ENCODE measurements at places on chromosomes 1 and 21.

DNA sequence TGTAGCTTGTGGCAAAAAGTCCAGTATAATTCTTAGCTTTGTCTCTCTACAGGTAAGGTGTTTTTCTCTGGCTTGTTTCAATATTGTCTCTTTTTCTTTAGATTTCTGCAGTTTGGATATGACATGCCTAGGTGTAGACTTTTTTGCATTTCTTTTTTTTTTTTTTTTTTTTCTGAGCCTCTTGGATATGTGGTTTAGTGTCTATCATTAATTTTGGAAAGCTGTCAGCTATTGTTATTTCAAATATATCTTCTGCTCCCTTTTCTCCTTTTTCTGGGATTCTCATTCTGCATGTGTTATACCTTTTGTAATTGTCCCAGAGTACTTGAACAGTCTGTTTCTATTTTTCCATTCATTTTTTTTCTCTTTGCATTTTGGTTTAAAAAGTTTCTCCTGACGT lies 243.2 kb downstream of the DSCAM start:
- no peak for DNase-seq

GRCh38 chr1:1137256-1138045 lies 21.6 kb upstream of the C1orf159 start:
- DNase-seq = no peak

GRCh38 chr1:172278478-172278877 lies 142.0 kb upstream of the C1orf105 start:
- DNase-seq = no peak

- no peak for DNase-seq
Measured at GRCh38 chr21:33572350-33572749, 16.1 kb downstream of the DONSON start.

DNA sequence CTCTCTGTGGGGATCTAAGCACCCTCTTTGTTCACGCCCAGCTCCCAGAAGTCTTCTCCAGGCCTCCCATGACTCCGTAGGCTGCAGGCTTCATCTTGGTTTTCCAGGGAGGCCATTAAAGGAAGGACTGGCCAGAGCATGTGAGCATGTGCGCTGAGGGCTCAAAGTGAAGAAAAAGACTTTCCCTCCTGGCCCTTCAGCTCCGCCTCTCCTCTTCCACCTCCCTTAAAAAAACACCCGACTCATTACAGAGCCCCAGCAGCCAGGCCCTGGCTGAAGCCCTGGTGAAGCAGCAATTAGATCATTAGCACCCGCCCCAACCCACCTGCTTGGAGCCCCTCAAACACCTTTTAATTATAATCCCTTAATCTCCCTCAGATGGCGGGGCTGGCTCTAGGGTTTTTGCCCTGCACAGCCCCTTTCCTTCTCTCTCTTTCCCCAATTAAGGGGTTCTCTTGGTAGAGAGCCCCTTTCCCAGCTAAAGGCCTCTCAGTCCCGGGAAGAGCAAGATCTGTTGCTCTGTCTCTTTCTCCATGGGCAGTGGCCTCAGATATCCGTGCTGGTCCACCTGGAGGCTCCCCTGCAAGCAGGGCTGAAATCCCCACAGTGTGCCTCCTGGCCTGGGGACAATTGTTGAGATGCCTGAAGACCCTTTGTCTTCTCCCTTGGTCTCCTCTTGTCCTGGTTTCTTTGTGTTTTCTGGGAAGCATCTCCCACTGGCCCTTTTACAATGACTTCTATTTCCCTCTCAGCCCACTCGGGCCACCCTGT lies 30.5 kb downstream of the RHBG start:
- DNase-seq = no peak

GRCh38 chr1:24551960-24552571 lies 3.8 kb upstream of the NCMAP start:
- DNase-seq = no peak

GRCh38 chr1:204578867-204579664 lies 62.9 kb downstream of the MDM4 start:
- no peak for DNase-seq

- no peak for DNase-seq
Measured at GRCh38 chr1:32894019-32894600, 7.1 kb downstream of the TMEM54 start.

GRCh38 chr21:29958551-29958950 lies 18.8 kb upstream of the GRIK1 start:
- DNase-seq = no peak

- no peak for DNase-seq
Measured at GRCh38 chr1:181777812-181778211, 283.7 kb downstream of the ZNF648 start.

GRCh38 chr1:212127221-212127620 lies 91.7 kb downstream of the DTL start:
- DNase-seq = no peak

DNA sequence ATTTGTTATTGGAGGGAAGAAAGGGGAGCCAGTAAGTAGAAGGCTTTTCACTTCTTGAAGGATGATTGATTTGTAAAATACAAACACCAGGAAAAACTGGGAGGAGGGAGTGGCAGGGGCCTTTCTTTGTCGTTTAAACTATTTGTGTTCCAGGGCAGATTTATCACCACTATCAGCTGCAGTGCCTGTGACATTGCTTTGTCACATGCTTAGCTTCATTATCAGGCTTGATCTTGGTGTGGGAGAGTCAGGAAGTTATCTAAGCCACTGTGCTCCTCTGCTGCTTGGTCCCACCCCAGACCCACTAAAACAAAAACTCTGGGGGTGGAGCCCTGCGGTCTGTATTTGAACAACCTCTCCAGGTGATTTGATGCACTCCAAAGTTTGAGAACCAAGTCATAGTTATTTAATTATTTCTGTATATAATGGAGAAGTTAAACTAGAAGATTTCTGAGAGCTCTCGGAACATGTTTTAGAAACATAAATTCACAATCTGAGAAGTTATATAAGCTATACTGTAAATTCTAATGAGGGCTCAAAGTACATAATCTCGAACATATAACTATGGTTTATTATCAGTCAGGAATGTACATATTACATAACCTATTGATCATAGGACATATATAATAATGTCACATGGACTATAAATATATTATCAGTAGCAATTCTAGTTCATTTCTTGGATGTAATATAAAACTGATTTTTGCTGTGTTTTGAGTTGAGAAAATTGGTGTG lies 87.9 kb downstream of the CDC14A start:
- DNase-seq = no peak

GRCh38 chr1:4726620-4727341 lies 72.4 kb downstream of the AJAP1 start:
- no peak for DNase-seq

GRCh38 chr1:38667626-38668025 lies 191.9 kb downstream of the RRAGC start:
- DNase-seq = peak; percentile 45

DNA sequence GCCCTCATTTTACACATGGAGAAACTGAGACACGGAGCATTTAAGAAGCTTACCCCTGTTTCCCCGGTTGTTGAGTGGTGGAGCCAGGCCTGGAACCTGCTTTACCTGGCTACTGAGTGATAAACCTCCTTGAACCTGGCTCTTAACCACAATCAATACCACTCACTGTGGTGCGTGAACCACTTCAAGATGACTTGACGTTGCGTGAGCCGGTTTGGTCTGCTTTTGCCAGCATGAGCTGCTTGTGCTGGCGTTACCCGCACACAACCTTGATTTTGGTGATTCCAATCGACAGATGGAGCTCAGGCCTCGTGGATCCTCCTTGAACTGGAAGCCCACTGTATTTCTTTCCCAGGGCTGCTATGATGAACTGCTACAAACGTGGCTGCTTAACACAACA lies 6.1 kb upstream of the TINAGL1 start:
- DNase-seq = peak; percentile 3

DNA sequence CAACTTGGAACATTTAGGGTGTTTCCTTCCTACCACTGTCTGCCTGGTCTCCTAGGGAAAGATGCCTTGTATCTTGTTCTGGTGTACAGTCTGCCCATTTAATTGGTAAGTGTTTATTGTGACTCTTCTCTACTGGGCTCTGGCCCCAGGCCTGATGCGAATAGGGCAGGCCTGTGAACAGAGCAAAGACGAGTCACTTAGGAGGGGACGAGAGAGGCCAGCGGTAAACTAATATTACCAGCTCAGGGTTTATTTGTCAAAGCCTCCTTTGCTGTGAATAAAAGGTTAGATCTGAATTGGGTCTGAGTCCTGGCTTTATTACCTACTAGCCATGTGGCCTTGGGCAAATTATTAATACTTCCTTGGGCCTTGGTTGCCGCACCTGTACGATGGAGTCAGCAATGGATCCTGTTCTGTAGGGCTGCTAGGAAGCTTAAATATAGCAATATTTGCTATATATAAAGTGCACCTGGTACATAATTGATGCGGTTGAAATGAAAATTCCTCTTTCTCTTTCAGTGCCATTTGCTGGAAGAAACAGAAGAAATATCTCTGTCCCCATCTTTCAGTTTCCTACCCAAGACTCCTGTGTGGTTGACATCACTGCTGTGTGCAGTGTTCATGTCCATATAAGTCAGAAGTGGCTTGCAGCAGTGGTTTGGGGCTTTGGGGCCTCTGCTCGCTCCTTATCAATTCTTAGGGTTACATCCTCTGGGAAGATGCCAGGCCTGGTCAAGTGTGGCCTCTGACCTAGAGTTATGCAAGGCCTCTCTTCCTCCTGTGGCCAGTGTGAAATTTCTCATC lies 32.4 kb downstream of the MAPKAPK2 start:
- DNase-seq = no peak

- no peak for DNase-seq
Measured at GRCh38 chr1:89363196-89363595, 663 bp upstream of the GBP6 start.

DNA sequence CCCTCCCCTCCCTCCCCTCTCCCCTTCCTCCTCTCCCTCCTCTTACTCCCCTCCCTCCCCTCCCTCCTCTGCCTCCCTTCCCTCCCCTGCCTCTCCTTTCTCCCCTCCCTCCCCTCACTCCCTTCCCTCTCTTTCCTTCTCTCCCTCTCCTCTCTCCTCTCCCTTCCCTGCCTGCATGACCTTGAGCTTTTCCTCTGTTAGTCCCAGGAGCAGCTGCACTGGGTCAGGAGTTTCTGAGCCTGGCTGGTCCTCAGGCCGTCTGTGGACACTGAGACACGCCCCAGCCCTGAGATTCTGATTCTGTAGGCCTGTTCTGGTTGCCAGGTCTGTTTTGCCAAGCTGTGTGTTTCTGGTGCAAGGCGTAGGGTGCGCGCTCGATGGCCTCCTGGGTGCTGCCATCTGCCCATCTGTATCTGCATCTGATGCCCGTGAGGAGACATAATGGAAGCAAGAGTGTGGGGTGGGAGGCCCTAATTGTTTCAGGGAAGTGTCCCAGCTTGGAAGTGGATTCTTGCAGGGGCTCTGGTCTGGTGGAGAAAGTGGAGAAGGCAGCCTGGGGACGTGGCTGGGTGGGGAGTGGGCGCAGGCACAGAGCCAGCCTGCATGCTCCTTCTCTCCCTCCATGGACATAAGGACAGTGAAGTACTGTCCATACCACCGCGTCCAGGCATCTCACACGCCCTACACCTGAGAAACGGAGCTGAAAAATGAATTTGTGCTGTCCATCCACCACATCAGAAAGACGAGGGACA lies 97.2 kb downstream of the WDR4 start:
- DNase-seq = no peak

GRCh38 chr1:198283222-198283621 lies 126.4 kb downstream of the NEK7 start:
- DNase-seq = no peak

- no peak for DNase-seq
Measured at GRCh38 chr1:38098101-38098847, 51.7 kb upstream of the POU3F1 start.

DNA sequence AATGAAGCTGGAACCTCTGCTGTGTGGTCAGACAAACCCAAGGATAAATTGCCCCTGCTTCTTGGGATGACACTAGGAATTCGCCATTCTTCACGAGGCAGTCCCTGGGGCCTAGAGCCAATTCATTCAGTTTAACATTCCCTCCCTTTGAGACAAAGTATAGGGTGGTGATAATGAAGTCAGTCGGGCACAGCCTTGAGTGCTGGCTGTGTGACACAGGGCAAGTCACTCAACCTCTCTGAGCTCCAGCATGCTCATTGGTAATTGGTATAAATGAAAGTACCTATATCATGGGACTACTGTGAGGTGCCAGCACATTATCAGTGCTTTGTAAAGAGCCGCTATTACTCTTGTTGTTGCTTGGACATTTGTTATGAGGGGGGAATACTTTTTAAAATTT lies 64.9 kb upstream of the DIRAS3 start:
- no peak for DNase-seq

DNA sequence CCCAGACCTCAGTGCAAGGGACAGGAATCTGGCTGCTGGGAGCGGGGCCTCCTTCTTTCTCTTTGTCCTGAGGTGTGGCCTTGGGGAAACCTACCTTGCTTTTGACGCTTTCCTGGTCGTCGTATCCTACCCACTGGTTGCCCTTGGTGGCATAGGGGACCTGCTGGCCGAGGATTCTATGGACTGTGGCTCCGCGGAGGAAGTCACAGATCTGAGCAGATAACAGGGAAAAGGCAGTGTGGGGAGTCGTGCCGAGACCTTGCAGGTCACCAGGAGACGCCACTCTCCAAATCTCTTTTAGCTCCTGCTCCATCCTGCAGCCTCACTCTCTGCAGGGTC lies 4.0 kb upstream of the MYBPH start:
- no peak for DNase-seq

DNA sequence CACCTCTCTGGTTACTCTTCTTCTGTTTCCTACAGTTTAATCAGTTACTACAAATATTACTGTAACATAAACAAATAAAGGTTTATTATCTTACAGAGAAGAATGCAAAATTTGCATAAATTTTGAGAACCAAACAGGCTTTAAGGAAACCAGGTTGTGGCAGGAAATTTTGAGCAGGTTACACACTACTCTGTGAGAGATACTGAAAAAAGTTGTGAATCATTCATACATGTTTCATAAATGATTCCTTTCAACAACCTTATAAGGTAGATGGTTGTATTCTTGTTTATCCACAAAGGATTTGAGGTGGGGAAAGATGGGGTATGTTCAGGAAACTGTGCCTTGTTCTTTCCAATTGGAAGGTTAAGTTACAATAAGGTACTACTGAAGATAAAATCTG lies 58.6 kb downstream of the MAST2 start:
- no peak for DNase-seq

DNA sequence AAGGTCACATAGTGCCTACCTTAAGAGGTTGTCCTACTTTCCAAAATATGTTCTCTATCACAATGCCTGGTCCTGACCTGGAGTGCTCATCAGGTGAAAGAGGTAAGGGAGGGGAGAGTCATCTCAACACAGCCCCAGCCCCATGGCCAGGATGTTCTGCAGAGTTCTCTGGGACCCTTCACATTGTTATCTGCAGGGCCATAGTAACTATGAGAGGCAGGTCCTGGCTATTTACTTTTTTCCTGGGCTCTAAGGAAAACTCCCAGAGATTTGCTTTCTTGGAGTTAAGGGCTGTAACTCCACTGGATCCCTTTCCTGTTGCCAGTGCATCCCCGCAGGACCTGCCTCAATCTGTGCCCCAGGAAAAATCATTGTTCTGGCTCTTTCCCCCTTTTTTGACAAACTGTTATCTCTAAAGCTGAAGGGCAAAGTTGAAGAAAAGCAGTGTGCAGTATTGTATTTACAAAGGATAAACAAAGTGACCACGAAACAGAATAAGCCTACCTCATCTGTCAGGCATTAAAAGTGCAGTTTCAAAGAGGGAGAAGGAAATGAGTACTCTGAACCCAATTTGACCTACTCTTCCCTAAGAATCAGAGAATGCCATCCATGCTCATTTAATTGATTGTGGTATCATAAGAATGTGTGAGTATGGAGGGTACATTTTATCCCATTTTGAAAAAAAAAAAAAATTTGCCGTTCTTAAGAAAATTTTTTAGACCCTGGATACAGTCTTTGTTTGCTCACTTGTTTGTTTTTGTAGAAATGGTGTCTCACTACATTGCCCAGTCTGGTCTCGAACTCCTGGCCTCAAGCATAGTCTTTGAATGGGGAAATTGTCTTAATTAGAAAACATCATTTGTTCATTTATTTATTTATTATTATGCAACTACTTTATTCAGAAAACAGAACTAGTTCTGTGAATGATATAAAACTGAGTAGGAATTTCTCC lies 149.6 kb downstream of the RHOU start:
- no peak for DNase-seq

Data from lower leg skin (tissue), 4 donors.